NCI-H146 (cell line): ENCODE measurements at places on chromosomes 1 and 21.

DNA sequence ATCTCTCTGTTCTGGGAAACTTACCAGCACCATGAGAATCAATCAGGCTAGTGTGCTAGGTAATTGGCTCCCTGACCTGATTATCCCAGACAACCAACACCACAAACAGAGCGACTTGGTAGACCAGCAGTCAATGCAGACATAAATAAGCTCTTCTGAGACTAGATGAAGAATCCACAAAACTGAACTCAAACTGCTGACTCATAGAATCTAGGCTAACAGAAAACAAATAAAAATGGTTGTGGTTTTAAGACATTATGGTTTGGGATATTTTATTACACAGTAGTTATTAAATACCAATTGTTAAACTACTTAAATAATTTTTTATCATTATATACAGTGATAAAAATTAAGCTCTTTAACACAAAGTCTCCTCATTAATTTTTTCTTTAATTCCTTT, 535.7 kb downstream of the COL11A1 start:
- DNase-seq, result no peak

DNA sequence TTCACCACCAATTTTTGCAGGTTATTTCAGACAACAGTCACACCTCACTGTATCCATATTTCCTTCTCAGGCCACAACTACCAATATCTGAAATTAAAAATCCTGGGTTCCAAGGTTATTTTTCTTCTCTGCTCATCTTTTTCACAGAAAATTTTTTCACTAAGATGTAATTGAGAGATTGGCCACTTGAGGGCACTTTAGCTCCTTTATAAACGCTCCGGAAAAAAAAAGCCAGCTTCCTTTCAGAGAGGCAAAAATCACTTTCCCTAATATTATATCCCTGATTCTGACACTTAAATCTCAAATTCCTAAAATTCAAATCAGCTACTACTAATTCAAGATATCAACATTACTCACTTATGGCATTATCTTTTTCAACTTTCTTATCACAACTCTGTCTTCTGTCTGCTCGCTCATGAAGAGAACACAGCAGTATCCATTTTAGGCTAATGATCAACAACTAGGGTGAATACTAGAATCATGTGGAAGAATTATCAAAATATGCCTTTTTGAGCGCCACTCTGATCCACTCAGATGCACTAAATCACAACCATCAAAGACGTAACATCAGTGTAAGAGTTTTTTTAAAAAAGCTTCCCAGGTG, 101.4 kb upstream of the RGS1 start:
- DNase-seq, result peak; percentile 40

- DNase-seq, result no peak
Observed at GRCh38 chr1:9424261-9424660, 115.0 kb upstream of the SLC25A33 start.

DNA sequence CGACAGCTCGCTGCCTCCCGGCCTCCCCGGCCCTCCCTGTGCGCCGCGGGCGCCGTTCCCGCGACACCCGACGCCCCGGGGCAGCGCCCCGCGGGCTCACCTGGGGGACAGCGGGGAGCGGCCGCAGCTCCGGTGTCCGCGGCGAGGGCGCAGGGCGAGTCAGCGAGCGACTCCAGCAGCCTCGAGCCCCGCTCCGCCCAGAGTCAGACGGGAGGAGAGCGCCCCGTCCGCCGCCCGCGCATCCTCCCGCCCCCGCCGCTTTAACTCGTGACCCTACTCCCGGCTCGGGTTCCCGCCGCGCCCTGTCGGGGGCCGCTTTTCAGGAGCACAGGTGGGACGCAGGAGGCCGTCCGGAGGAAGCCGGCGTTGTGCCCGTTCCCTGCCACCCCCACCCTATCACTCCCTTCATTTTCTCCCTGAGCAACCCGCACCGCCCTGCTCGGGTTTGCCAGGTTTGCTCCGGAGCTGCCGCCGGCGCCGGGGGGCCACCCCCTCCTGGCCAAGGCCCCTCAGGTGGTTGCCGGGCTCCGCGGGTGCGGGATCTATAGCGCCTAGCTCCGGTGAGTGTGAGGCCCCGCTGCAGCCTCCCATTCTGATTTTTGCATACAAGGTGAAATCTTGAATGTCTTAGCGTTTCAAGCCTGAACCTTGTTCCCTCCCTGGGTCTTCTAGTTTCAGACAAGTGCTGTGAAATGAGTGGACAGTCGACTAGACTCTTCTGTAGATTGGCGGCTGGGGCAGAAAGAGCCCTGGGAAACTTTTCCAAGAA, at the start of gene MCOLN3:
TSS of gene MCOLN3 (minus strand) at position 205 of the 769 bp plus-strand sequence. CDS start 3,140 bp downstream, outside the sequence.
- DNase-seq, result peak; percentile 77

GRCh38 chr1:198564716-198565115, 24.2 kb upstream of the ATP6V1G3 start:
- no peak for DNase-seq

DNA sequence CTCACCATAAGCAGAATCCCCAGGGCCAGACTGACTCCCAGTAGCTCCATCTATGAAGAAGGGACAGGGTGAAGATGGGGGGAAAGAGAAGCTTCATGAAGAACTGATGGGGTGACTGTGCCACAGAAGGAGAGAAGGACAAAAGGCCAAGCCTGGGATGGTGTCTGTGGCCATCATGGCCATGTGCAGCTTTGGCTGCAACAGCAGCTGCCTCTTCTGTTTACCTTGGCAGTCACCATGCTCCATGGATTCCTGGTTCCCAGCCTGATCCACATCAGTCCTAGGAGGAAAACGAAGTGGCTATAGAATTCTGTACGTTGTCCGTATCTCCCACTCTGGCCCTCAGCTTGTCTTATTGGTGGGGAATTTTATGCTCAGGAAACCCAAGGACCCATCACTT, 12.0 kb downstream of the SEMA6C start:
- no peak for DNase-seq

DNA sequence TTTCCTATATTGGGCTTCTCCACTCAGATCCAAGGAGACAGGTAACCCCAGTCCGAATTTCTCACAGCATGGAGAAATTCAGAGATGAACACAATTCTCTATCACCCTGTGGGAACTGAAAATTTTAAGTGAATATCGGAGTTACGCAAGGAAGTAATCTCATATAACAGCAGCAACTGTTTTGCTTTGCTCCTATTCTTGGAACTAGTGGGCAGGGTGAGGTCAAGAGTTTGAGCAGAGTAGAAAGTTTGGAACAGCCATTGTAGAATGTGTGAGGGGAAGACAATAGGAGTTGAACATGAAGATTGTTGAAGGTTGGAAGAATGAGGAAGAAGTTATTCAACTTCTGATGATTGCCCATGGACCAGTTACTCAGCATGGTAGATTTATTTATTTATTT, 24.3 kb upstream of the SLC35D1 start:
- DNase-seq, result no peak

DNA sequence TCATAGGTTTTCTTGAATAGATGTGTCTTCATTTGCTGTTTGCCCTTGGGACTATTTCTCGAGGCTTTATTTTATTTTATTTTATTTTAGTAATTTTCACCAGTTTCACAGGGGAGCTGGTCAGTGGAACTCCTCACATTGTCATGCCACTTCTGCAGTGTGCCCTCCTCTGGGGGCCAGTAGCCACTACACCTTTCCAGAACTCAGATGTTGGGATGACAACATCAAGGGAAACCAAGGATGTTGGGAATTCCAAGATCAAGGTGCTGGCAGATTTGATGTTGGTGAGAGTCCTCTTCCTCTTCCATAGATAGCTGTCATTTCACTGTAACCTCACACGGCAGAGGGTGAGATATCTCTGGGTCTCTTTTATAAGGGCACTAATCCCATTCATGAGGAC, 35.5 kb downstream of the SLC26A9 start:
- DNase-seq, result no peak

DNA sequence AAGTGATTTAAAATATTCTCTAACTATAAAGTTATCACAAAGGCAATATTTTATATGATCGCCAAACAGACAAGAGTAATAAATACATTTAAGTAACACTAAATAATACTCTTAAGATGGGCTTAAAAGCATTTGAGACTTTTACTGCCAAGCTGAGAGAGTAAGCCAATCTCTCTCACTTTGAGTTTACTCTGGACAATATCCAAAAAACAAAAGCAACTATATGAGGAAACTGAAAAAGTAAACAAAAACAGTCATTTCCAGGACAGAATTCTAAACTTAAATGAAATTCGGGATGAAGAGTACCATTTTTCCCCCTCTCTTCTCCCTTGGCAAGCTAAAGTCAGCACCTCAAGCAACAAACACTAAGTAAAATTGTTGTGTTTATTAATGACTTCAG, 173.2 kb downstream of the COP1 start:
- no peak for DNase-seq

DNA sequence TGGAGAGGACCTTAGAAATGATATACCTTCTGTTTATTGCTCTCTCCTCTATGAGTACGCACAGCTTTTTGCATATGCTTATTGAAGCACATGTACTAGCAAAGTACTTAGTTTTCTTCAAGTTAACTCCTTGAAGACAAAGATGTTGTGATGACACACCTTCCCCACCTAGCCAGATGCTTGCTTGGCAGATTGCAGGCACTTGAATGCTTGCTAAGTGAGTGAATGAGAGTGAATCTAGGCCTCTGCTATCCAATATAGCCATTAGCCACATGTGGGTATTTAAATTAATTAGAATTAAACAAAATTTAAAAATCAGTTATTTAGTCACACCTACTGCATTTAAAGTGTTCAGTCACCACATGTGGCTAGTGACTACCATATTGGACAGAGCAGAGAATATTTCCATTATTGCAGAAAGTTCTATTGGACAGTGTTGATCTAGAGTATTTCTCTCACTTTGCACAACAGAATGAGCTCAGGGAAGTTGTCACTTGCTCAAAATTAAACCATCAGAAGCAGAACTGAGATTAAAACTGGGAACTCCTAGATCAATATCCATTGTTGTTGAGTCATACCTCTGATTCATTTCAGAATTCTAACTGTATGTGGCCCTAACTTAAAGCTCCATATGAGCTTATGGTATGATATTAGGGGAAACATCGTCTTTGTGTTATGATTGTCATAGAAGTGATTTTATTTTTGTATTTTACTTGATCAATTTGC, 8.6 kb upstream of the EEIG2 start:
- no peak for DNase-seq

DNA sequence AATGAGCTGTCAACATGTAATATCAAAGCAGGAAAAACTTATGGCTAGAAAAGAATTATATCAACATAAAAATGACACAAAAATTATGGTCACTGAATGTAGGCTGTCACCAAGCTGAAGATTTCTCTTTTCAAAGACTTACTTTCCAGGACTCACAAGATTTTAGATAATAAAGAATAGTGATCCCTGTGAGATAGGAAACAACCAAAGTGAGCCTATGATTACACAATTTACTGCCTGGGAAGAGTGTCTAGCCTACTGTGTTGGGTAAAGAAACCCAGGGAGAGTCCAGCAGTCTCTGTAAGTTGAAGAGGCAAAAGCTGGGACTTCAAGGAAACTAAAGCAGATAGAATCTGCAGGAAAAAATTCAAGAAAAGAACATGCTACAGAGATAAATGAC, 20.2 kb upstream of the RGS1 start:
- DNase-seq, result no peak

DNA sequence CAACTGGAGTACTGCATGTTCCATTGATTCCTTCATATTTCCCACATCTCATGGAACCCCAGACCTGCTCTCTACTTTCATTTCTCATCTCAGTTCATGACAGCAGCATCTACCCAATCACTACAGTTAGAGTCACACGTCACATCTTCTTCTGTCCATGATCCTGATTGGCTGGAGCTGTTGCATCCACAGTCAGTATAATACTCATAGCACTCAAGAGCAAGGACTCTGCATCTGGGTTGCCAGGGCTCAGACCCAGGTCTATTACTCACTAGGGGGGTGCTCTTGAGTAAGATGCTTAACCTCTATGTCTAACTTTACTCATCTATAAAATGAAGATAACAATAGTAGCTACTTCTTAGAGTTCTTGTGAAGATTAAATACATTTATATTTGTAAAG, 4.4 kb upstream of the XPR1 start:
- DNase-seq, result no peak

- no peak for DNase-seq
Observed at GRCh38 chr1:8374812-8375211, 56.9 kb downstream of the SLC45A1 start.

- DNase-seq, result no peak
Observed at GRCh38 chr1:29392036-29392435, 155.7 kb downstream of the PTPRU start.

DNA sequence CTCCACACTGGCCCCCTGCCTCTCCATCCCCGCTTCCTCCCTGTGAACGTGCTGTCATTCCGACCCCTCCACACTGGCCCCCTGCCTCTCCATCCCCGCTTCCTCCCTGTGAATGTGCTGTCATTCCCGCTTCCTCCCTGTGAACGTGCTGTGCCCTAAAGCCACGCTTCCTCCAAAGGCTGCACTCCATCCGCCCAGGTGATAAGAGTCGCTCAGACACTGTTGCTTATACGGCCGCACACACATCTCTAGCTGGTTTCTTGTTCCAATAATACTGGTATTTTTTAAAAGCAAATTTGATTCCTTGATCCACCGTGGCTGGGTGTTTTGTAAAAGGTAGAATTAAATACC, 39.3 kb upstream of the TSPEAR start:
- no peak for DNase-seq

DNA sequence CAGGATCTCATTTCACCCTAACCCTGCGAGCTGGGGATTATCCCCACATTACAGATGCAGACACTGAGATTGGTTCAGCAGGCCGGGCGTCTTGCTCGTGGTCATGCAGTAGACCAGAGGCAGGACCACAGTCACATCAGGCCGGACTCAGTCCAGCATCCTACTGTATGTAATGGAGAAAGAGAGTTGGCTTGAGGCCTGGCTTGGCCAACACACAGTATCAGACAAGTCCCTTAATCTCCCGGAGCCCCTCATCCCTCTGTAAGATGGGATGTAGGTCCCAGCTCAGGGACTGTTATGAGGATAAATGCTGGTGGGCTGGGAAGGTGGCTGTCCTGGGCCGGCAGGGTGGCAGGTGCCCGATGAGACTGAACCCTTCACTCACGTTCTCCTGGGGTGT, 66.1 kb upstream of the ACTL8 start:
- no peak for DNase-seq

GRCh38 chr1:150808121-150808520, at the start of gene CTSK:
Gene CTSK (minus strand): TSS chr1:150808260. CDS start chr1:150806805, 1,455 bp downstream.
- no peak for DNase-seq

GRCh38 chr1:110687250-110687649, 12.5 kb upstream of the KCNA3 start:
- DNase-seq, result no peak

- no peak for DNase-seq
Observed at GRCh38 chr1:195097316-195097715, 1510.9 kb downstream of the KCNT2 start.
